ENCODE measurements at places on chromosomes 4 and X.

- no peak for DNase-seq
Observed at GRCh38 chrX:40663880-40664630, 16.7 kb upstream of the CXorf38 start.

GRCh38 chrX:101417190-101417589, 9.2 kb downstream of the HNRNPH2 start:
- no peak for DNase-seq

DNA sequence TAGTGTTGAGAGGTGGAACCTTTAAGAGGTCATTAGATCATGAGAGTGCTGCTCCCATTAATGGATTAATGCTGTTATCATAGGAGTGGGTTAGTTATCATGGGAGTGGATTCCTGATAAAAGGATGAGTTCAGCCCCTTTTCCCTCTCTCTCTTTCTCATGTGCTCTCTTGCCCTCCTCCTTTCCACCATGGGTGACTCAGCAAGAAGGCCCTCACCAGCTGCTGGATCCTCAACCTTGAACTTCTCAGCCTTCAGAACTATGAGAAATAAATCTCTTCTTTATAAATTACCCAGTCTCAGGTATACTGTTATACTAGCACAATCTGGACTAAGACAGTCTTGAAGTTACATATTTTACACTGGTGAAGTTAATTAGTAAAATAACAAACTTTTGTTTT, 10.0 kb upstream of the CDKL5 start:
- no peak for DNase-seq

DNA sequence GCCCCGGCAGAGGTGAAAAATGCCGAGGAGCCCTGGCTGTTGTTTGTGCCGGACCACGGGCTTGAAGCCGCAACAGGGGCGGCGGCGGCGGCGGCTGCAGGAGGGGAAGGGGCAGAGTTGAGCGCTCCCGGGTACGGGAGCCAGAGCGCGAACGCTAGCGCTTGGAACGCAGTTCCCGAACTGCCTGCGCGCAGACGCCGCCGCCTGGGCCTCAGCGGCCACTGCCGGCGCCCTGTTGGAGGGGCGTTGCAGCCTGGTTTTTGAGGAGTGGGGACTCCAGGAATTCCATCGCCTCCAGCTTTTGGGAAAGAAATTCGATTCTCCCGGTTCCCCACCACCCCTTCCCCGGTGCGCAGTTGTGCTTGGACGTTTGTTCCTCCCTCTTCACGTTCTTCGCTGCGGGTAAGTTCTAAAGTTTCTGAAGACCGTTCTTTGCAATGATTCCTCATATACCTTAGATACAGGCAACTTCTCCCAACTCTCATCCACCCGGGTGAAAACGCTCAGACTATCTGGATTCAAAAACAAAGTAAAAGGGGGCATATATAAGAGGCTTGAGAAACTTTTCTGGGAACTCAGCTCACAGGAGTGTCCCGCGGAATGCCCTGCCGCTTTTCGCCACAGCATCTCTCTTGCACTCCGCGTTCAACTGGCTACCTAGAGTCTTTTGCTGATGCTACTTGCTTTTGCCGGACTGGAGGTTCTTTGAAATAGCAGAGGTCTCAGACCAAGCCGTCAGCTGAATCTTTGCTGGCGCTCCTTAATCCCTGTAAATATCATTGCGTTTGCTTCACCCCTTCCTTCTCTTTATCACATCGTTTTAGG, 1.0 kb downstream of the FAT4 start:
- DNase-seq = peak; percentile 27

GRCh38 chrX:38181357-38181756, 39.3 kb downstream of the SRPX start:
- DNase-seq = no peak

- DNase-seq = no peak
Observed at GRCh38 chr4:94515365-94515764, 63.6 kb downstream of the PDLIM5 start.

DNA sequence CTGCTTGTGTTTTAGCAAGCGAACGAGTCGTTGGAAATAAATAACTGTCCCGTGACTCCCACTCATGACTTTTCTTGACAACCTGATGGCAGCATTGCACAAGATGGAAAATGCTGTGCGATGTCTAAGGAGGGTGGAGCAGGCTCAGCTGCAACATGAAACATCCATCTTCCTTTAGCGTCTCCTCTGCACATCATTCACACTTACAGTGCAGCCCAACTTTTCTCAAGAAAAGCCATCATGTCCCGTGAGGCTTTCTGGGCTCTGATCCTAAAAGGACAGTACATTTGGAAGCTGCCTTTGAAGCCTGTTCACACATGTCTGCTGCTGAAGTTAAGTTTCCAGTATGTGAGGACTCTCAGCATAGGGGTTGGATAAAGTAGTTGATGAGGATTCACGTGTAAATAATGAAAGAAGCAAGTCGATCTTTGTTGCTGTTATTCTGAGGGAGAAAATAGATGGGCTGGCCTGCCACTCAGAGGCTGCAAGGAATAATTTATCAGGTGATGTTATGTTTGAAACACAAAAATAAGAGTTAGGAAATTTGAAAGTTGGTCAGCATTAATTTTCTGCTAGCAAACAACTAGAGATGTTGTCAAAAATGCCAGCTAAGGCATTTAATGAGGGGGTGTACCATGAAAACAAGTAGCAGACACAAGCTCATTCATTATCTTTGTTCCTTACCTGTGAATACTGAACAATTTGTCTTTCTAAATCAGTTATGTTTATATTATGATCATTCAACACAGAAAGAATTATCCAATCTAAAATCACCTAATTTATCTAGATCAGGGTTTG, 328.7 kb upstream of the ZFP42 start:
- no peak for DNase-seq

DNA sequence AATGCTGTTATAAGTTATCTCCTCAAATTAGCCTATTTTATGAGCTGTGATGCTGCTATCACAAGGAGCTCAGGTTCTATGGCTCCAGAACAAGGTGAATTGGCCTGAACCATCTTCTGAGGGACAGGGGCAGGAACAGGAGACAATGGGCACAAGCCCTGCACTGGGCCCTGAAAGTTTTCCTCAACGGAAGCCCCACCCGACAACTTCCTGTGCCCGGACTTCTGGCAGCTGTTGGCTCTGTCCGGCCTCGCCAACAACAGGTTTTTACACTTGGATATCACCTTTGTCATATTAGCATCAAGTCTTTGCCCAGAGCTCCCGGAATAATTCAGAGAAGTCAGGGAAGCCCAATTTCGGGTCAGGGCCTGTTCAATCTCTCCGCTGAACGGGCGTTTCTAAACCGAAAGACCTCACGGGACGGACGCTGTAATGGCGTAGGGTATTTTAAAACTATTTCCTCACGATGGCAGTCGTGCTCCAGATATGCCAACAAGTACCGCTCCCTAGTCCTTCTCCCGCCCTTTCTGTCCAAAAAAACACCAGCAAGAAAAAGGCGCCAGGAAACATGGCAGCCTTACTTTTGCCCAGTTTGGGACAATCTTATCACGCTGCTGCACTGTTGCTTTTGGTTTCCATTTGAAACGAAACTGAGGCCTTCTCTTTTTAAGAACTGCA, 201.0 kb upstream of the STK26 start:
- no peak for DNase-seq

DNA sequence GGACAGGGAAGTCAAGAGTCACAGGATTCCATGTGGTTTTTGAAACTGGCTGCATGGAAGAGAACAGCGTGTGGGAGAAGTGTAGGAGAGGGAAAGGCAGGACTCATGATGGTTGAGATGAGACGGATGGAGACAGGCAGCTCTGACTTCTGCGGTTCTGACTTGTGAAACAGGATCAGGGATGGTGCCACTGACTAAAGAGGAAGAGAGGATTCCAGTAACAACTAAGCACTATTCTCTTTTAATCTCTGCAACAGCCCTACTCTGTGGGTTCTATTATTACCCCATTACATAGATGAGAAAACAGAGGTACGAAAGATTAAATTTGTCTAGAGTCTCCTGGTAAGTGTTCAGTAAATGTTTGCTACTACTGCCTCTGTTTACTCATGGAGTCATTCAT, 156.3 kb downstream of the CBR4 start:
- DNase-seq = no peak

DNA sequence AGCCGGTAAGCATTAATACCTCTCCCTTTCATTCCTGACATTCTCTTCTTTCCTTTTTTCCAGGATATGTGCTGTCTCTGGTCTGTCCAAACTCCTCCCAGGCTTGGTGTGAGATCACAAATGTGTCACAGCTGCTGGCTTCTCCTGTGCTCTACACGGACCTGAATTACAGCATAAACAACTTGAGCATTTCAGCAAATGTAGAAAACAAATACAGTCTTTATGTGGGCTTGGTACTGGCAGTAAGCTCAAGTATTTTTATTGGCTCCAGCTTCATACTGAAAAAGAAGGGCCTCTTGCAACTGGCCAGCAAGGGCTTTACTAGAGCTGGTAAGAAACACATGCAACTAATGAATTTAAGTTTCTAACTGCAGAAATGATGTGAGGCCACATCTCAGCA, 8.4 kb downstream of the NIPAL1 start:
- no peak for DNase-seq

DNA sequence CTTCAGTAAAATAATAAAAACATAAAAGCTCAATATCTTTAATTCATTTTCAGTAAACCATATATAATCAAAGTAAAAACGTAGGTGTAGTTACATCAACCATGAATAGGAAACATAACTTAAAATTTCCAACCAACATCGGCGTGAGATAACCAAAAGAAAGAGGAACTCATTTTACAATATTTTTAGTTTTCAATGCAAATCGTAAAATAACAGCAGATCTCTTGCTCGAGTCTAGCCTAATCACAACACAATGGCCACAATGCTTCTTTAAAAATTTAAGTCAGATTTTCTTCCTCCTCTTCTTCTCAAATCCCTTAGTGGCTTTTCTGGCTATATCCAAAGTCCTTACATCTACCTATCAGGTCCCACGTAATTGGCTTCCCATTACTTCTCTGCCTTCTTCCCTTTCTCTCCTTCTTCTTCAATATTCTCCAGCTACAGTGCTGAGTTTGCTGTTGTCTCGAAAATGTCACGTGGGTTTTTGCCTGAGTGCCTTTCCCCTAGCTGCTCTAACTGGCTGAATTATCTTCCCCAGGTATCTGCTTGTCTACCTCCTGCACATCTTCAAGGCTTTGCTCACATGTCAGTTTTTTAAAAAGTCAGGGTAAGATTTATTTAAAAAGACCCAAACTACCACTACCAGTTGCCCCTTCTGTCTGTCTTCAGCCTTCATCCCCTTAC, 90.9 kb upstream of the BANK1 start:
- DNase-seq = no peak

GRCh38 chrX:11509786-11510185, 155.9 kb downstream of the ARHGAP6 start:
- no peak for DNase-seq

DNA sequence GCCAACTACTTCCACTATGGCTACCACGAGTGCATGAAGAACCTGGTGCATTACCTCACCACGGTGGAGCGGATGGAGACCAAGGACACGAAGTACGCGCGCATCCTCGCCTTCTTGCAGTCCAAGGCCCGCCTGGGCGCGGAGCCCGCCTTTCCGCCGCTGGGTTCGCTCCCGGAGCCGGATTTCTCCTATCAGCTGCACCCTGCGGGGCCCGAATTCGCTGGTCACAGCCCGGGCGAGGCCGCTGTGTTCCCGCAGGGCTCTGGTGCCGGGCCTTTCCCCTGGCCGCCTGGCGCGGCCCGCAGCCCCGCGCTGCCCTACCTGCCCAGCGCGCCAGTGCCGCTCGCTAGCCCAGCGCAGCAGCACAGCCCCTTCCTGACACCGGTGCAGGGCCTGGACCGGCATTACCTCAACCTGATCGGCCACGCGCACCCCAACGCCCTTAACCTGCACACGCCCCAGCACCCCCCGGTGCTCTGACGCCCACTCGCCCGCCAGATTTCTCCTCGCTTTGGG, 2.1 kb downstream of the HELT start:
- DNase-seq = no peak

DNA sequence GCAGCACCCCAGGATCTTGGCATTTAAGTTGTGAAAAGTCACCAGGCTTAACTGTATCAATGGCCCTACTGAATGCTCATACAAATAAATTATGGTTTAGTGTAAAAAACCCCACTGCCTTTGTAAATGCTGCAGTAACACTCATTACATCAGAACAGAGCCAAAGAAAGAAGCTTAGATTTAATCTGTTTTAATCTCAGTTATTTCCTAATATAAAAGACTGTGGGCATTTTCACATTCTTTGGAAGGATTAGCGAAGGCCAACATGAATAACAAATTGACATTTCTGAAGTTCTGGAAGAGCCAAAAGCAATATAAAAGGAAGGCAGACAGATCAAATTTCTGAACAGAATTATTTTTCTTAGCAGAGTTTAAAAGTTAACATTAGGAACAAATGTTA, 140.0 kb upstream of the HCCS start:
- no peak for DNase-seq

- DNase-seq = peak; percentile 33
Observed at GRCh38 chr4:139655116-139655515, 10.5 kb upstream of the MGST2 start.

DNA sequence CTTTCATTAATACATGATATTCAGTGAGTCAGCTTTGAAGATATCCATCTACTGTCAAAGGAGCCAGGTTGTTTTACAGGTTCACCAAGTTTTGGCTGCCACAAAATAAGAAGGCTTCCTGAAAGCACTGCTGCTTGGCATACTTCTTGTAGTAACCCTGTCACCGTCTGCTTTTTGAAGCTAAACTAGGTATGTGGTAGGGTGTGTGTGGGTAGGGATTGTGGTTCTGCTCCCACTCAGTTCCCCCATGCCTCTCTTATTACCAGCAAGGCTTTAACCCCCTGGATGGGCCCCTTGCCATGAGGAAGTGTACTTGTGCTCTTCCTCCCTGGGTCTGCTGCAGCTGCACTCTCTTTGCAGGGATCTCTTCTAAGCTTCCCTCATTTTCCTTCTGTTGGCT, 191.2 kb downstream of the BANK1 start:
- no peak for DNase-seq

DNA sequence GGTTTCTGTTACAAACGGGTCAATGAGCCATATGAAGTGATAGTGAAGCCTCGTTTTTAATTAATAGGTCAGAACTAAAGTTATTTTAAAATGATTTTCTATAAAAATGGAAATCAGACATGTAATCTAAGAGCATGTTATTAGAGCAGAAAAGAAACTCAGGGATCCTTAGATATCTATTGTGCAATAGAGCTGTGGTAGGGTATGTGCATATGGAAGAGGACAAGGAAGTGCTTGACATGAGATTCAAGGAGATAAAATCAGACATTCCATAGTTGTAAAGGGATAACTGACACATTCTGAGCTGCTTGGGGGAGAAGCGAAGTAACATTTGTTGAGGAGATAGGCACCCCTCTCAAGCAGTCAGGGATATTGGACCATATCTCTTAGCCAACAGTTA, 143.0 kb downstream of the AFF2 start:
- DNase-seq = no peak

GRCh38 chr4:15836362-15836761, 58.2 kb downstream of the CD38 start:
- DNase-seq = no peak

GRCh38 chr4:21512353-21512752, 436.2 kb downstream of the KCNIP4 start:
- DNase-seq = no peak

Data from activated naive CD4-positive, alpha-beta T cell treated with anti-CD3 and anti-CD28 coated beads, Interleukin-2, amount 10 ng/mL, durations not matched to agents 7 days and 5 days (primary cell).